Iris pigment epithelial cell (primary cell): ENCODE measurements at places on chromosomes 2 and 18.

- no peak for DNase-seq
Observed at GRCh38 chr2:233203060-233203459, 48.4 kb upstream of the ATG16L1 start.

DNA sequence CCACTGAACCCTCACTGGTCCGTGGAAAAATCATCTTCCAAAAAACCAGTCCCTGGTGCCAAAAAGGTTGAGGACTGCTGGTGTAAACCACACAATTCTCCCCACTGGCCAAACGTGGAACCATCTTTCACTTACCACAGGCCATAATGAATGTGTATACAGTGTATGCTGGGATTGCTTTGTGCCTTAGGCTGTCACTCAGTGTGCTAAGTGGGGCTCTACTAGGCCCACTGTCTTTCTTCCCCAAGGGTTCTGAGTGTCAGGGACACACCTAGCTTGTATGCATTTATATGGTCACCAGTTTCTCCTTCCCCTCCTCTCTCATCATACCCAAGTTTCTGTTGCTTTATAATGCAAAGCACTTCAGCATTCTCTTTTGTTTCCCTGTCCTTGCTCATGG lies 27.2 kb downstream of the SCYGR8 start:
- no peak for DNase-seq

- peak; percentile 3 for DNase-seq
Observed at GRCh38 chr18:29434650-29435049, 1257.7 kb upstream of the CDH2 start.

DNA sequence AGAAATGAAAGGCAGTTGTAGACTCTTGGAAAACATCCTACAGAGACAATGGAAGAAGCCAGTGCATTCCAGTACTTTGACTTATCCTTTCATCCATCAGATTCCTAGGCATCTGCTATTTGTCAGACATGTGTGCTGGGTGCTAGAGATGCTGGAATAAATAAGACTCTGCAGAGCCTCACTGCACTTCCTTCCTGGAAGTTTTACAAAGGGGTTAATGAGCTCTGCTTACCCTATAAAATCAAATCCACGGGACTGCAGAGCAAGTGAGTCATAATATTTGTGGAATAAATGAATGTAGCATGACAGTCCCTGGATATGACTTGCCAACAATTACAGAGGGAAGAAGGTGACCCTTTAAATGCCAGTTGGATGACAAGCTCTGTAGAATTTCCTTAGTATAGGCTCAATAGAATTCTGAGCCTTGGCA lies 52.7 kb upstream of the NPAS2 start:
- DNase-seq = no peak

DNA sequence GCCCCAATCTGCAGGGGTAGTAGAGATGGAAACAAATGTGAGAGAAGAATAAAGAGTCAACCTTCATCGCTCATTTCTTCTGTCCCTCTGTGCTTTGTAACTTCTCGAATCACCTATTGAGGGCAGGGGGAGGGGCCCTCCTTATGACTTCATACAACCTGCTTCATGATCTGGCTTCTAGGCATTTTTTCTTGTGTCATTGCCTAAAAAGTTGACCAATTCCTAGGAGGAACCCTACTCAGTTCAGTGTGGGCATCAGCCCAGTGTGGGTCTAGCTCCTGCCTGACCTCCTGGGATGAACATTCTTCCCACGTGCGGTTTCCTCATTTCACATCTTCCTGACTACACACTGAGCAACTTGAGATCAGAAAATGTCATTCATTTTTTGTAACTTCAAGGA lies 46.3 kb upstream of the CREB1 start:
- peak; percentile 82 for DNase-seq

DNA sequence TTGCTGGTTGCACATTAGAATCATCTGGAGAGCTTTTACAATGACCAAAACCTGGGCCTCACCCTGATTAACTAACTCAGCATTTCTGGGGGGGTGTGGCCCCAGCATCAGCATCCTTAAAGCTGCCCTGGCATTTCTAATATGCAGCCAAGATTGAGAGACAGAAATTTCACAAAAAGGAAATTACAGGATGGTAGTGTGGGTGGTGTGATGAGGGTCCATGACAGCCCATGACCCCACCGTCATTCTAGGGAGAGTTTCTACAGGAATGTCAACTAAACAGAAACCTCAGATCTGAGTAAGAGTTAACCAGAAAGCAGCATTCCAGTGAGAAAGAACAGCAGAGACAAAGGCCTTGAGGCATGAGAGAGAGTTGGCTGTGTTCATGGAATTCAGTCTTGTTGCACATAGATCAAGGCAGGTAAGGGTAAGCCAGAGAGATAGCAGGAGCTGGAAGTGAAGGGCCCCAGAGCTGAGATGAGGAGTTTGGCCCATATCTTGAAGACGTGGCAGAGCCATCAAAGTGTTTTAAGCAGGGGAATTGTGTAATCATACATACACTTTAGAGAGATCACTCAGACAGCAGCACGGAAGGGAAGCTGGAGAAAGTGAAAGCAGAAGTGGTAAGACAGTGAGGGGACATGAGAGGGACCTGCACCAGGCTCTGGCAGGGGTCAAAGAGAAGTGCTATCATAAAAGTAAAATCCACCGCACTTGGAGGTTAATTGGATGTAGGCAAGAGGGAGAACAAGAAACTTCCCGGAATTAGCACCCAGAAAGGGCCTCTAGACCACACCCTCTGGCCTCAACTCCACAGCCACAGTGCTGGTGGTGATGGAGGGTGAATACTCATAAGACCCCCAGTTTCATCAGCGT lies 7.8 kb upstream of the TRABD2A start:
- peak; percentile 83 for DNase-seq

- no peak for DNase-seq
Observed at GRCh38 chr18:31156821-31157763, 5.6 kb downstream of the DSC1 start.

DNA sequence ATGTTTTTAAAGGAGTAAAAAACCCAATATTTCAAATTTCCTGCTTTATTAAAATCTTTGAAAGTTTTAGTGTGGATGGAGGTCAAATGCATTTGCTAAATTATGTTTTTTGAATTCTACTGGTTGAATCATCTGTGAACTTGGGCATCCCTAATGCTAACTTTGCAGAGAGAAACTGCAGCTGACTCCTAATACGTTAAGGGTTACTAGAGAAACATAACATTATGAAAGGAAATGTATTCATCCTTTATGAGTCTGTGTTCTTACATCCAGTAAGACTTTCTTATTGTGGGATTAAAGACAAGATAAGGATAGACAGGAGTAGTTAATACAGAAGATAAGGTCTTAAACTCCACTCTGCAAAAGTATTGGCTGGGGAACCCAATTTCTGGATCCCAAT lies 140.6 kb downstream of the FAM124B start:
- peak; percentile 33 for DNase-seq

DNA sequence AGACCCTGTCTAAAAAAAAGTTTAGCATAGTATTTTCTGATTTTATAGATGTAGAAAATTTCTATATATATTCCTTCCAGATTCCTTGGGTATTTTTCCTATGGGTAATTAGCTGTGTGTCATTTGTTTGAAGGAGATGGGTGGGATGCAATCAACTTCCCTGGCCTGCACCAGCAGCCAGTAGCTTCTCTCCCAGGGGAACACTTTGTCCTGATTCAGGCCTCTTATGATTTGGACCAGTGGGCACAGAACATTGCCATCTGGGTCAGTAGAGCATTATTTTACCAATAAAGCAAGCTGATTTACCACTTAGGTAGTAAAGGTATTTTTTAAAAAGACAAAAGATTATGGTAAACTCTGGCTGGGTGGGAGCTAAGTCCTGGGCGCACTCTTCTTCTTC lies 26.9 kb downstream of the UBE2F start:
- DNase-seq = no peak

- peak; percentile 95 for DNase-seq
Observed at GRCh38 chr2:235666213-235666781, 172.5 kb downstream of the AGAP1 start.

DNA sequence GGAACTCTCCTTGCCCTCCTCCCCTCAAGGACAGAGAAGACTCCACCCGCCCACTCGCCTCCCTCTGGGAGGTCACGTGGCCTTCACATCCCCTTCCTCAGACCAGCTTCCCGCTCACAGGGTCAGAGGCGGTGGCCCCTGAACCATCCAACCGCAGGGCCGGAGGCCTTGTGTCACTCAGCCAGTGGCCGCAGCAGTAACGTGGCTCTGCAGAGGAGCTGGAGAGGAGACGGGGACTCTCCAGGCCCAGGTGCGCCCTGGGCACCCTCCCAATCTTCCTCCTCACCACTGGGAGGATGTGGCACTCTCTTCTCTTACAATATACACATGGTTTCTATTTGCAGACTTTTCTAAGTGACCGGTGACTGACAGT lies 161.7 kb downstream of the TWIST2 start:
- no peak for DNase-seq

DNA sequence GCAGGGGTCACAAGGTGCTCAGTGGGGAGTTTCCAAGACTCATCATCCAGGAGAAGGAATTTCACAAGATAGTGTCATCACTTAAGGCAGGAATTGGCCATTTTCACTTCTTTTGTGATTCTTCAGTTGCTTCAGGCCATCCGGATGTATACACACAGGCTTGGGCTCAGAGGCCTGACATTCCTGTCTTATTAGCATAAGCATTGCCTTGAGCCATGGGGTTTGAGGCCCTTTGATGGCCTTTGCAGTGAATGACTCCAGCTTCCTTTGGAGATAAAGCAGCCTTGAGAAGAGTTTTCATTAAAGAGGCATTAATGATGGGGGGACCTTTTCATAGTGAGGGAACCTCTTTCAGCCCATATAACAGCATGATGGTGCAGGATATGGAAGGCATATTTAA lies 366.0 kb upstream of the CNTNAP5 start:
- no peak for DNase-seq

GRCh38 chr2:218985021-218985324 lies at the start of gene FEV:
TSS of gene FEV (minus strand) at chr2:218985184. CDS start at chr2:218985075, 109 bp downstream.
- DNase-seq = no peak

GRCh38 chr2:219304223-219304622 lies 5.0 kb downstream of the PTPRN start:
- DNase-seq = no peak

DNA sequence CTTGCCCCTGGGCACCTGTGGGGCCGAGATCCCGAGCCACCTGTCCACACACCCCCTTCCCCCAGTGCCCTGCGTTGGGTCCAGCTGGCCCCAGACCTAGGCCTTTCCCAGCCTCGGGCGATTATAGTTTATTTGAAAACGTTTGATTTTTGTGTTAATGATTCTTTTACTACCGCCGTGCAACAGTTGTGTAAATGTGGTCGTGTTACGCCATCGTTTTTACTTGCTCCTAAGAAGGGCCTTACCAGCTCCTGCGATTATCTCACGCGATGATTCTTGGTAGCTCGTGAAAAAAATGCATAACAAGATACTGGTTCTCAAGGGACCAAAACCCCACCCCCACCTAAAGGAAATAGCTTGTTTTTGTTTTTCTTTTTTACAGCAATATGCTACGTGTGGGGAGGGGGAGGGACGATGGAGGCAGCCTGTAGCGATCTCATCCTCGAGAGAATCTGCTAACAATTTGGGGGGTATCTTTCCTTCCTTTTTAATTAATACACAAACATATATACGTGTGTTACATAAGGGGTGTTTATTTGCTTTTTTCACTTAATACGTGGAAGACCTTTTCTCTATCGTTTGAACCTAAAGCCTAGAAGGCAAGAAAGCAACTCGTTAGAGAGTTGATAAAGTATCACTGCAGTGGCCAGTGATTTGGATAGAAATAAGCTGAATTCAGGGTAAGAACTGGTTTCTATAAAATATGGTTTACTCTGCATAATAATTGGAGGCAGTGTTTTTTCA lies 1.0 kb downstream of the ZDBF2 start:
- DNase-seq = peak; percentile 69

DNA sequence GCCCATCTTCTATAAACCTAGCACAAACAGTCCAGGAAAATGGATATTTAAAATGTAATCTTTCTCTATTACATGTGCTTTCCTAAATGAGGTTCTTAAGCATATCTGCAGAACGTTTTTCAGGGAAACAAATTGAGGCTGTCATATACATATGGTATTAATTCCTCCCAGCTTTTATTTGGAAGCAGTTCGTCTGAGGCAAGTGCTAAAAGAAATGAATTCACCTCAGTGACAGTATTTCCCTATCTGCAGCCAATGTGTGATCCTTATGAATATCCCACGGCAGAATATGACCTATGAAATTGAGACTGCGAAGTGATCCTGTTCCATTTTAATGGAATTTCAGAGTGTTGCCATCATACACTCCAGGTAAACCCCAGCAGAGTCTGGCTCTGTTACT lies 7.1 kb downstream of the MYOM1 start:
- no peak for DNase-seq

DNA sequence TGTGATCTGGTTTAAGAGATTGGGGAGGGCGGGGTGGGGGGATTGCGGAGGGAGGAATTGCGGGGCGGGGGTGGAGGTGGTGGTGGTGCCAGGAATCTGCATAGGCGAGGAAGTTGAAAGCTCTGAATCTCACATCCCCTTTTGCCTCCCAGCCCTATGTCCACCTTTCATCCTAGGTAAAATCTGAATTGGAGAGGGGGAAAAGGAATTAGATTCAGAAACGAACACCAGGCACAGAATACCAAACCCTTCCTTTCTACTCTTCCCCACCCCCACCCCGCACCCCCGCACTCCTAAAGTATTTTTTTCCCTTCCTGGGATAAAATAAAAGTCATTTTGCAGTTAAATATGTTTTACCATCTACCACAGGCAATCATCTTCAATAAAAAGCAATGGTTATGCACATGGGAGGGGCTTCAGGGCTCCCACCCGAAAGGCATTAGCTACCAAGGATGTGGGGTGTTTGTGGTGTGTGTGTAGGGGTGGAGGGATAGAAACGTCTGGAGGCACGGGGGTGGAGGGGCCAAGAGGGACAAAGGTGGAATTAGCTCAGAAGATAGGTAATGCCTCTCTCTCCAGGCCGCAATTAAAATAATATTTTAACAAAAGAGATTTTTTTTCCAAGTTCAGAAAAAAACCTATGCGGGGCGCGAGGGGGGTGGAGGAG lies 1.8 kb downstream of the IGFBP5 start:
- DNase-seq = no peak

GRCh38 chr2:96927405-96928171 lies 57.7 kb upstream of the SEMA4C start:
- DNase-seq = no peak

GRCh38 chr2:133004623-133005022 lies 334.6 kb upstream of the LYPD1 start:
- DNase-seq = no peak

DNA sequence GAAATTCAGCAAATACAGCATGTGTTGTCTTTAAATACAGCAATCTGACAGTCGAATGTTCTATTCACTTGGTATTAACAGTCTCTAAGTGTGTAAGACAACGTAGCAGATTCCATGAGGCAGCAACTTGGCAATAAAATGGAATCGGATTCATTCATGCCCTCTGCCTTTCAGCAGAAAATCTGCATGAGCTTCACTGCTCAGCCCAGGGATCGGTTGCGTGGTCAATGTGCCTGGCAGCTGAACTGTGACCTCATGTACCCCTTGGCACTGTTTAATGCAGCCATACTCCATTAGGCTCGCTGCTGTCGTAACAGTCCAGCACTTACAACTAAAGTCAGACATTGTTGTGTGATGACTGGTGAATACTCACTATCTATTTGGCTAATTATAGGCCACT lies 17.7 kb upstream of the RGPD4 start:
- DNase-seq = peak; percentile 7

DNA sequence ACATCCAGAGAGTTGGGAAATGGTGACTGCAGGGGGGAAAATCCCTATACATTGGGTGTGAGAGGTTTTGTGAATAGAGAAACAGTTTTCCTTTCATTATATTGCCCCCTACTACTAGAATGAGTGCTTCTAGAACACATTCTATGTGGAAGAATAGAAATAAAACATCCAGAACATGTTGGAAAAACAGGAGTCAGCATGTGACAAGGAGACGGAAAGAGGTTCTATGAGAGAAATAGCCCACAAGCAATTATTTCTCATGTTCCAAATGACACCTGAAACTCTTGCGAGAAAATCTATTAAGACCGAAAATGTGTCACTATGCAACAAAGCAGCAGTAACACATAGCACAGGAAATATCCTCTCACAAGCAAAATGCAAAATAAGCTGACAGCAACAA lies 202.7 kb upstream of the SPOPL start:
- DNase-seq = no peak
